ENCODE measurements at places on chromosomes 7 and 10.
A peak's percentile ranks its signal among the peaks of the same experiment; 100 is the strongest.

- DNase-seq = no peak
These were observed 9.2 kb downstream of the USP54 start for GRCh38 chr10:73581918-73582317.

- peak; percentile 17 for DNase-seq
These were observed 338.1 kb upstream of the SEMA3C start for GRCh38 chr7:81256991-81257390.

- DNase-seq = no peak
These were observed 955.6 kb downstream of the GATA3 start for GRCh38 chr10:9010093-9010492.

- DNase-seq = peak; percentile 56
These were observed 777.7 kb downstream of the PHTF2 start for GRCh38 chr7:78576236-78576635.

- DNase-seq = peak; percentile 19
These were observed 64.5 kb downstream of the PDIA4 start for GRCh38 chr7:148963583-148964482.

DNA sequence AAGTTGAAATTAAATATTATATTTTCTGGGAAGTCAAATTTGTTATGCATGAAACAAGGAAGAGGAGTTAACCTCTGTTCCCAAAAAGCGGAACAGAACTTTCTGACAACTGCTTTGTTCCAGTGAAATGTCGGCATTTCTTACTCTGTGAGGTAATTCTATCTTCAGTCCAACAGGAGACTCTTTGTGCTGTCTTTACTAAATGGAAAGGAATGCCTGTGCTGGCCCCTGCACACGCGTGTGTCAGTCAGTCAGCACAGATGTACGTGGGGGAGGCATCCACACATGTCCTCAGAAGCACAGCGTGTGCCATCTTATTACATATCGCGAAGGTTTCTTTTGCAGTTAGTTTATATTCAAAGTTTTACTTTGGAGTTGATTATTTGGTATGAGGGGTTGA, 37.5 kb downstream of the NET1 start:
- DNase-seq = peak; percentile 87

GRCh38 chr7:95469187-95469586, 16.6 kb upstream of the ASB4 start:
- no peak for DNase-seq

- DNase-seq = no peak
These were observed 260.2 kb downstream of the AUTS2 start for GRCh38 chr7:69858471-69858870.

DNA sequence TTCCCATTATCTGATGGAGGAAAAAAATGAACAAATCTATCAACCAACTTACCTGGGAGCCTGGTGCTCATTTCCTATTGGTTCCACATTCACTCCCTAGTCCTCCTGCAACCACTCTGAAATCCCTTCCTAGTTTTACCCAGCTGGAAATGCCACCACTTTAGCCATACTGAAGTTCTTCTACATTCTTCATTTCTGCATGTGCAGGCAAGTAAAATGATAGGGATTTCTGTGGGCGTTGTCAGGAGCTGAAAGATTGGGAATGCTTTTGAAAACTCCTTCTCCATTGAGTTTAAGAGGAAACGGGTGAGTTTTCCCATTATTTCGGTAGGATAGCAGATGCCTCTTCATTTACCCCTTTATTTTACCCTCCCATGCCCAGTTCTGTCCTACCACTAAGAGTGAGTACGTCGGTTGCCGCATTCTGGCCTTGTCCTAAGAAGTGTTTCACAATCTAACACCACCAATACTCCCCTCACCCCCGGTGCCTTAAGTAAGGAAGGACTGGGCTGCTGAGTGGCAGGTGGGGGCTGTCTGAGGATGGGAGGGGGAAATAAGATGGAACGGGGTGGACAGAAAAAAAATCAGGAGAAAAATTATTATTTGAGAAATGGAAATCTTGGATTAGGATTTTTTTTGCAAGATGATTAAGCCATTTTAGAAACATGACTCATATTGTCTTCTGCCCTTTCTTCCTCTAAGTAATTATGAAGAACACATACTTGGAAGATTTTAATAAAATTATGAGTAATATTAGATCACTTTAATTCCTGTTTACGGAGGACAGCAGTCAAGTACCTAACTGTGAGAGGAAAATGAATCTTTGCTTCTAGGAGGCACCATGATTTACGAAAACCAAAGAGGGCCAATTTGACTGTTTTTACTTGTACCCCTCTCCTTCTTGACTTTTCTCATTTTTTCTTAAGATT, 13.2 kb upstream of the TAS2R60 start:
- DNase-seq = peak; percentile 46

- no peak for DNase-seq
These were observed 123.3 kb downstream of the PTPN20 start for GRCh38 chr10:47034441-47035051.

- peak; percentile 51 for DNase-seq
These were observed 72.6 kb downstream of the COPG2 start for GRCh38 chr7:130595986-130596385.

DNA sequence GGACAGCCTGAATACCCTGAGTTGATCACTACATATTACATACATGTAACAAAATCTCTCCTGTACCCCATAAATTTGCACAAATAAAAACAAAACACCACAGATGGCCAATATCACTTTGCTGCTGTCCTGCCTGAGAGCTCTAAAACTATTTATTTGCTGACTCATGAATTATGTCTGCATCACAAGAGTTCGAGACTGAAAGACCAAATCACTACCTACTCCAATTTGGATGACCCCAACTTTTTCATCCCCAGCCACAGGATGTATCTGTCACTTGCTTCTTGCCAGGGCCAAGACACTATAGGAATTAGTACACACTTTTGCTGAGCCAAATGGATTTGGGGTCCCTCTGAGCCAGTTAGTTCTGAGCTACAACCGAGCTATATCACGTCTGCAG, 409.7 kb upstream of the NFE2L3 start:
- no peak for DNase-seq

- peak; percentile 89 for DNase-seq
These were observed 266.5 kb upstream of the HGF start for GRCh38 chr7:82036146-82036886.

DNA sequence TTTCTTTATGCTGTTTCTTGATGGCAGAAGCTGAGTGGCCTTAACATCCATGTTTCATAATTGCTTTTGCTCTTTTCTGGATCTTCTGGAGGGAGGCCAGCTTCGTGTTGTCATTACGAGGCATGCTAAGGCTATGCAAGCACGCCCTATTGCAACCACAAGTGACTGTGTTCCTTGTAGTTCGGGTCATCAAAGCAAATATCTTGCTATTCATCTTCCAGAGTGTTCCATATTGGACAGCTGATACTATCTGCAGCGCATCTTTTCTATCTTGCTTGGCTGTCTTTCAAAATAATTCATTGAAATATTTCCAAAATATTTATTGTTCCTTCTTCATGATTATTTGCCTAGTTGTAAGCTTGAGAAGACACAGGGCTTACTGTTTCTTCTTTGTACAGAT, 5.0 kb downstream of the EPHB6 start:
- DNase-seq = peak; percentile 45

DNA sequence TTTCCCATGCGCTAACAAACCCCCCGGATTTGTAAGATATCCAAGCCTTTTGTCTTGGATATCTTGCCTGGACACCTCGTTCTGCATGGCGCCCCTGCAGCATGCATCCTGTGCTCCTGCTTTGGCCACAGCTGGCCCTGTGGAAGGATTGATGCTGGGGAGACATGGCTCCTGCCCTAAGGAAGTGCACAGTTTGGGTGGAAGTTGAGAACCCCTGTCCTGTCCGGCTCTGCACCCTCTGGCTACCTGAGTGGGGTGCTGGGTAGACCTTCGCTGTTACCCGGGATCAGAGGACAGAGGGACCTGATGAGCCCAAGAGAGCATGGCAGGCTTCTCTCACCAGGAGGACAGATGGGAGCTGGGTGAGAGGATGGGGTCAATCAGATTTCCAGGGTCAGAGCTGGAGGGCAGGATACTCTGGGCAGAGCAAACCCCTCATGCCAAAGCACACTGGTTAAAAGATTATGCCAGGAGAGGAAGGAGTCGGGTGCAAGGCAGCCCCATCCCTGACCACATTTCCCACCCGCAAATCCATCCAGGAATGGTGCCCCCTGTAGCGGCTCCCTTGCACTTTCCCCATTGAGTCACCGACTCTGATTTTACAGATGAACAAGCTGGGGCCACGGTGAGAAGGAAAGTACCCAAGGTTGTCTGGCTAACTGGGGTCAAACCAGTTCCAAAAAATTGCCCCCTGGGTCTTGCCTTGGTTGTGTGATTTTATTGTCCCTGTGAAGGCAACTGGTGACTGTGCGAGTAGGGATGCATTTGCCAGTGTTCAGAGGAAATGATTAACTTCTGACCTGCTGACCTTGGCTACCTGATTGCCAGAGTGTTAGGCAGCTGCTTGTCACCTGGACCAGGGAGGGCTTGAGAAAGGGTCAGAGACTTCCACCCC, 290.1 kb upstream of the ZMIZ1 start:
- DNase-seq = no peak

Data from fibroblast of skin of right biceps (primary cell).